ENCODE measurements at places on chromosomes 4 and X. TPM values are rescaled to one million over a fixed set of nuclear protein-coding genes. Genes with fewer than 3 reads are reported as not detected.

DNA sequence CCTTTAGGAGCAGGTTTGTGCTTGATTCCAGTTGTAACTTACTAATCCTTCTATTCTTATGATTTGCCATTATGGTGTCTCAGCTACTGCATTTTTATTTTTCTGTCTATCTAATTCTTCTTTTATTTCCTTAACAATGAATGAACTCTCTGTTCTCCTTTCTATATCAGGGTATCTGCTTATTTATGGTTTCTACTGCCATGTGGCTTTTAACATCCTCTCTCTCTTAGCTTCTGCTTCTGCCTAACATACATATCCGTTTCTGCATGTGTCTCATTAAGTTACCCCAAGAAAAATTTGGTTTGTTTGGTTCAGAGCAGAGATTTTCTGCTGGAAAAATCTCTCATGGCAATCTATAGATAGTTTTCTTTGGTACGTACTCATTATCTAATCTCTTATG lies 614.4 kb downstream of the RPA4 start:
- DNase-seq: no peak

- DNase-seq: no peak
Measured at GRCh38 chrX:15497865-15498264, 2.7 kb upstream of the BMX start.

- no peak for DNase-seq
Measured at GRCh38 chrX:69142788-69143469, 22.3 kb downstream of the PJA1 start.

The F8A1 gene
- 1.5 TPM for polyA plus RNA-seq

GRCh38 chrX:72271091-72271788 lies 5.8 kb downstream of the RPS4X start:
- DNase-seq: no peak

- DNase-seq: no peak
Measured at GRCh38 chr4:112492321-112492720, 23.7 kb downstream of the NEUROG2 start.

DNA sequence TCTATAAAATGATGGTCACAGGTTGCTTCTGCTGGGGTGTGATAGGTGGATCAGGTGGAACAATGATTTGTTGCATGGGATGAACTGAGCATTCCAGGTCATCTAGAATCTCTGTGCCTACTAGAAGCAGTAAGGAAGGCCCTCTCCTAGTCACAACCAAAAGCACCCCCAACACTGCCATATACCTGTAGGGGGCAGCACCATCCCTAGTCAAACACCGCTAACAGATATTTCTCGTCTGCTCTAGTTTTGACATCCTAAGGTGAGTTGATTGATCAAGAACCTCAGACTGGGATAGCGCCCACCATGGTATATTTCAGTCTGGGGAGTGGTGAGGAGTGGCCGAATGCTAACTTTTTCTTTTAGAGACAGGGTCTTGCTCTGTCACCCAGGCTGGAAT lies 160.2 kb downstream of the NHS start:
- no peak for DNase-seq

GRCh38 chrX:68865300-68865699 lies 36.5 kb downstream of the EFNB1 start:
- DNase-seq: no peak

The SPANXD gene
- polyA plus RNA-seq: not detected

- DNase-seq: no peak
Measured at GRCh38 chr4:128329638-128330037, 42.0 kb upstream of the PGRMC2 start.

GRCh38 chr4:14652522-14652921 lies 349.8 kb upstream of the CPEB2 start:
- no peak for DNase-seq

The GPC4 gene
- polyA plus RNA-seq: 0.06 TPM

GRCh38 chr4:4227510-4228355 lies 1.0 kb upstream of the OTOP1 start:
- no peak for DNase-seq

DNA sequence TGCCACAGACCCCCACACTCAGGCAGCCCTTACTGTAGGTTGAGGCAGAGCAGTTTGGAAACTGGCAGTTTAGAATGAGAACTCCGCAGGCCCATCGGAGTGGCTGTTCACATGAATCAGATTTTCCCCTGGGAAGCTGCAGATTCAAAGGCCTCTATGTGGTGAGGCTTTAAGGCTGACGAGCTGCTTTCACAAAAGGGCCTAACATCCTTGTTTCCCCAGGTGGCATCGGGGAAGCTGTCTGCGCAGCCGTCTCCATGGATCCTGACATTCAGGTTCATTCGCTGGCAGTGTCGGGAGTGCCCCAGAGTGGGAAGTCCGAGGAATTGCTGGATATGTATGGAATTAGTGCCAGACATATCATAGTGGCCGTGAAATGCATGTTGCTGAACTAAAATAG lies 33.7 kb downstream of the TKTL1 start:
- DNase-seq: no peak

The ZDHHC15 gene
- polyA plus RNA-seq: not detected

GRCh38 chr4:155164718-155165117 lies 43.7 kb upstream of the NPY2R start:
- no peak for DNase-seq

- peak; percentile 16 for DNase-seq
Measured at GRCh38 chrX:24025741-24026403, 1.1 kb downstream of the KLHL15 start.

DNA sequence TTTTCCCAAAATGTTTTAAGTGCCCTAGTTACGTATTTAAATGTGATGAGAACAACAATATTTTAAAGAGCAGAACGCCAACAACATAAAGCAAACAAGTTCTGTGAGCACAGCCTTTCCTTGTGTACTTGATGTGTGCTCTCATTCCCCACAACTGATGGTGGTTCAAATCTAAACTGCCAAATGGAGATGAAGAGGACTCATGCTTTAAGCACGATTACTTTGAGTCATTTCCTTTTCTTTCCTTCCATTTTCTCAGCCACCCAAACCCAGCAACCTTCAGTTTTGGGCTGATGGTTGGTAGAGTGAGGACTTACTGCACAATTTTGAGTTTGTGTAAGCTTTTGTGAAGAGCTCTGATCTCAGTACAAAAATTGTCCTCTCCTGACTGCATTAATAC lies 1.7 kb downstream of the NSD2 start:
- DNase-seq: peak; percentile 43

The VCX3B gene
- not detected for polyA plus RNA-seq

DNA sequence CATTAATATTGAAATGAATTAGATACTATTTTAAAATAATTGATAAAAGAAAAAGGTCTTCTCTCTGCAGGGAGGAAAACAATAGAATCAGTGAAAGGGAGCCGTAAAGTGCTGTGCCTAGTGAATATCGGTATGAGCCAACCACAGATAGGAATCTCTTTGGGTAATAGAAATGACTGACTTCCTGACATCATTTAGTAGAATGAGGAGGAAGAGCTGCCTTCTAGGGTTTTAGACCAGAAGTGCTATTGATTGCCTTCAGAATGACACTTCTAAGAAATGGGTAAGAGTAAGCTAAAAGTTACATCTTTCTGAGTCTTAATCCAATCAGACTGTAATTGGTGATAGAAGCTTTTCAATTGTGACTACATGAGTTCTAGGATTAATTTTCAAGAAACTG lies 134.0 kb upstream of the MAP9 start:
- no peak for DNase-seq

DNA sequence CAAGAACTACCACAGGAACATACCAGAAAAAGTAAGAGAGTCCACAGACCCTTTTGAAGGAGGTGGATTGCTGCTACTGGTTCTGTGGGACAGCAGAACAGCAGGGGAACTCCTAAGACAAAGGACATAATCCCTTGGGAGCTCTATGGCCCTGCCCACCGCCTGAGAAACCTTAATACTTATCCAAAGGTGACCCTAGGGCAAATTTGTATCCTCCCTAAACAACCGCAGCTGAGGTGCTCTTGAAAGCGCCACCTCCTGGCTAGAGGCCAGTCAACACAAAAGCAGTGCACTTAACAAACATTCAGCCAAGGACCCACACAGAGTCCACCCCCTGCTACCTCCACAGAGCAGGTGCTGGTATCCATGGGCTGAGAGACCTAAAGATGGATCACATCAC lies 136.8 kb downstream of the ADAM29 start:
- no peak for DNase-seq

- no peak for DNase-seq
Measured at GRCh38 chr4:83152746-83153145, 38.2 kb upstream of the PLAC8 start.

DNA sequence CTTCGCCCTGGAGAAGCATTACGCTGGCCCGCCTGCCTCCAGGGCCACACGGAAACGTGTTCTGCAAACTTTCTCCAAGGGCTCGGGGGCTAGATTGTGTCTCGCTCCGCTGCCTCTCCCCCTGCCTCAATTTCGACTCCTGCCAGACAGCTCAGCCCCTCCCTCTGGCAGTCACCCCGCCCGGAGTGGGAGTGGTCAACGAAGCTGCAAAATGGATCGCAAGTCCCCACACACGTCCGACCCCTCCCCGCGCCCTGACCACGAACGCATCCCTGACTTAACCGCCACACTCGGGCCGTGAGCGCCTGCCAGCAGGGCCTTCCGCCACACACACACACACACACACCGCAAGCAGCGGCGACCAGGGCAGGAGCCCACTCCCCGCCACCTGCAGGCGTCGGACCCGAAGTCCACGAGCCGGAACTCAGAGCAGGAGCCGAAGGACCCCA lies 47.0 kb upstream of the NKAP start:
- DNase-seq: no peak

The PCDH19 gene
- polyA plus RNA-seq: 0.02 TPM

DNA sequence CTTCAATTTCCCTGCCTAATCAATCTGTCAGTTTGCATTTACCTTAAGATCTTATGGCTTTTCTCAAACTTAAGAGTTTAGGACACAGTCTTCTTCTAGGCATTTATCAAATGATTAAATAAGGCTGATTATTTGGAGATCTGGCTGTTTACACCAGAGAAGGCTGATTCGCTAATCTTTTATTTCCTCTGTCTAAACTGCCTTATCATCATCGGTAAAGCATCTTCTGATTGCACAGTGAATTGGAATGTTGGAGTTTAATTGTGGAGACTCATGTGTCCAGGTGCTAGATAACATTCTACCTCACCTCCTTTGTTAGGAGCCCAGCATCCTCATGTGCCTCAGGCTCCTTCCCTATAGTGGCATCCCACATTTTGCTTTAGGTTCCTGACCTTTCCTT lies 100.3 kb upstream of the DDIT4L start:
- peak; percentile 21 for DNase-seq

DNA sequence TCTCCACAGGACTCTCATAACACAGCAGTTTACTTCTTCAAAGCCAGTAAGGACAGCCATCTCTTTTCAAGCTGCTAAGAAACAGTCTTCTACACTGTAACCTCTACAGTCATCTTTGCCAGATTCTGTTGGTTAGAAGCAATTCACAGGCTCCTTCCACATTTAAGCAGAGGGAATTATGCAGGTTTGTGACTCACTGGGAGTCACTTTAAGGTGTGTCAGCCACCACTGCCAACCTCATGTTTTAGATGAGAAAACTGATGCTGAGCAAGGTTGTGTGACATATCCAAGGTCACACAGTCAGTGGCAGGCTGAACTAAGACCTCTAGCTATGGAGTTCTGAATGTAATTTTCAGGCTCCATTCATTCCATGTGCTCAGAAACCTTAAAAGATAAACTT lies 143.5 kb downstream of the QDPR start:
- DNase-seq: no peak

The TMPRSS11B gene
- not detected for polyA plus RNA-seq

GRCh38 chrX:1388651-1389050 lies 3.3 kb downstream of the SLC25A6 start:
- DNase-seq: no peak

The CDKL5 gene
- 9.6 TPM for polyA plus RNA-seq

The OTC gene
- not detected for polyA plus RNA-seq

- no peak for DNase-seq
Measured at GRCh38 chr4:65861993-65862392, 191.7 kb upstream of the EPHA5 start.

The NSG1 gene
- 14.7 TPM for polyA plus RNA-seq
